ENCODE measurements at places on chromosomes 12 and 14.

DNA sequence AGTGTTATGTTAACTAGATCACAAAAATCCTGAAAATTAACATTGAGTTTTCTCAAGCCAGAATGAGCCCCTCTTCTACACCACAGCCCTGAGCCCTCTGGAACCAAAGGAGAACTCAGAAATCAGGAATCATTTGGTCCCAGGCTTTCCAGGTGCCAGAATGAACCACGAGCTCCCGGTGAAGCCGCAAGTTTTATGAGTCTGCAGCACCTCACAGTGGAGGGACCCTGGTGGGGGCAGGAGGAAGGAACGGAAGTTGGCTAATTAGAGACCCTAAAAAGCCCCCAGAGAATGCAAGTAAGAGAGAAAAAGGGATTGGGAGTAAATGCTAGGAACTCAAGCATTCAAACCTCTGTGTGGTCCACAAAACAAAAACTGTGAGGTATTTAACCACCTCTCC lies 52.9 kb upstream of the BCL2L14 start:
- DNase-seq: no peak

GRCh38 chr14:92121207-92121669 lies 268 bp downstream of the NDUFB1 start:
- DNase-seq: no peak

GRCh38 chr14:21192875-21193535 lies 37.1 kb upstream of the OR5AU1 start:
- no peak for DNase-seq

GRCh38 chr12:5966486-5967095 lies 21.5 kb upstream of the ANO2 start:
- no peak for DNase-seq

DNA sequence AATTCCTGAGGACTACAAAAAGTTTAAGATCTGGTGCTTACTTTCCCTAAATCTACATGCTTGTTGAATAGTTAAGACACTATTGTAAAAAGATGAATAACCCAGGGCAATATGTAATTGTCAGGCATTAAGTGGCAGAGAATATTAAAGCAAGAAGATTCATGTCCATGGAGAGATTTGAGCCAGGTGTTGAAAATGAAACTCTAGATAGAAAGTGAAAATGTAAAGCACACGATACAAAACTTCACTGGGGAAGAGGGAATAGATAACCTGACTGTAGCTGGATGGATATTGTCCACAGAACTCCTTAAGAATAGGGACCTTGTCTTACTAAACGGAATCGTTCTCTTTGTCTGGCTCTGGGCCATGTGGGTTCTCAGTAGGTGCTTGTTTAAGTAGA lies 5.0 kb downstream of the CAND1 start:
- no peak for DNase-seq

GRCh38 chr14:87161502-87161901 lies 831.5 kb downstream of the GALC start:
- no peak for DNase-seq

- peak; percentile 30 for DNase-seq
Measured at GRCh38 chr12:102879144-102879763, 37.8 kb downstream of the PAH start.

- DNase-seq: no peak
Measured at GRCh38 chr12:68959891-68960464, 27.0 kb upstream of the CPM start.

- no peak for DNase-seq
Measured at GRCh38 chr12:530308-530707, 70.6 kb downstream of the B4GALNT3 start.

- DNase-seq: no peak
Measured at GRCh38 chr14:78292003-78292402, 121.8 kb downstream of the NRXN3 start.

DNA sequence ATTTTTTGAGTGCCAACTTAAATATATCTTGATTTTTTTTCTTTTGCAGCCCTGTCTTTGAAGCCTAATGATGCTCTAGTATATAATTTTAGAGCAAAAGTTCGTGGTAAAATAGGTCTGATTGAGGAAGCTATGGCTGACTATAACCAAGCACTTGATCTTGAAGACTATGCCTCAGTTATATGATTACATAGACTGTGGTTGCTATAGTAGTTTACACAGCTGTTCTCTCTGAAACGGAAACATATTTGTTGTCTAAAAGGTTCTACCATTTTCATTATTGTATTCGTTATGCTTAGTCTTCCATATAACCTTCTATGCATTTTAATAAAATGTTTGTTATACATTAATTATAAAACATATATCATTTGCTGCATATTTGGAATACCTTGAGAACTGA lies 246.7 kb downstream of the TTC6 start:
- DNase-seq: no peak

- DNase-seq: no peak
Measured at GRCh38 chr14:93772263-93772662, 16.0 kb downstream of the PRIMA1 start.

GRCh38 chr12:127542931-127543330 lies 724.0 kb upstream of the TMEM132C start:
- no peak for DNase-seq

DNA sequence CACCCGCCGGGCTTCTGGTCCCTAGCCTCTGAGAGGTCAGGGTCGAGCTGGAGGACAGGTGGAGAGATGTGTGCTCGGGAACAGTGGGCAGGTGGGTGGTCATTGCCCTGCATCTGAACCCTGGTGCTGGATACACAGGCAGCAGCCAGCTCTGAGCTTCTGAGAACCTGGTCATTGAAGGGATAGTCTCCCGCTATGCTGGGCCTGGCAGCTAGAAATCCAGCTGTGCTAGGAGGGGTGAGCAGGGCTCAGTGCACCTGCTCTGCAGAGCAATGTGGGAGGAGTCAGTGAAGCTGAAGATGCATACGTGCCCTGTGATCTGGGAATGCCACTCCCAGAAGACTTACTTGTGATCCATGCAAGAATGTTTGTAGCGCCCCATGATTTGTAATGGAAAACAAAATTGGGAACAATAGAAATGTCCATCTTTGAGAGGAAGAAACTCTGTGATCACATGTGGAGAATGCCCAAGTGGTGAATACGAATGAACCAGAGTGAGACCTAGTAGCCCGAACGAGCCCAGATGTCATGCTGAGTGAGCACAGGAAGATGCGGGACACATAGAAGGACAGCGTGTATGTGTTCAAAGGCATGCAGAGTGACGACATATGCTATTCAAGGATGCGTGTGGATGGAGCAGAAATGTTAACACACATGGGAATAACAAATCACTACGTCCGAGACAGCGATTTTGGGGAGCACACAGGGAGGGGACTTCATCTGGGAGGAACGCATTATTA lies 63.4 kb downstream of the AACS start:
- no peak for DNase-seq

DNA sequence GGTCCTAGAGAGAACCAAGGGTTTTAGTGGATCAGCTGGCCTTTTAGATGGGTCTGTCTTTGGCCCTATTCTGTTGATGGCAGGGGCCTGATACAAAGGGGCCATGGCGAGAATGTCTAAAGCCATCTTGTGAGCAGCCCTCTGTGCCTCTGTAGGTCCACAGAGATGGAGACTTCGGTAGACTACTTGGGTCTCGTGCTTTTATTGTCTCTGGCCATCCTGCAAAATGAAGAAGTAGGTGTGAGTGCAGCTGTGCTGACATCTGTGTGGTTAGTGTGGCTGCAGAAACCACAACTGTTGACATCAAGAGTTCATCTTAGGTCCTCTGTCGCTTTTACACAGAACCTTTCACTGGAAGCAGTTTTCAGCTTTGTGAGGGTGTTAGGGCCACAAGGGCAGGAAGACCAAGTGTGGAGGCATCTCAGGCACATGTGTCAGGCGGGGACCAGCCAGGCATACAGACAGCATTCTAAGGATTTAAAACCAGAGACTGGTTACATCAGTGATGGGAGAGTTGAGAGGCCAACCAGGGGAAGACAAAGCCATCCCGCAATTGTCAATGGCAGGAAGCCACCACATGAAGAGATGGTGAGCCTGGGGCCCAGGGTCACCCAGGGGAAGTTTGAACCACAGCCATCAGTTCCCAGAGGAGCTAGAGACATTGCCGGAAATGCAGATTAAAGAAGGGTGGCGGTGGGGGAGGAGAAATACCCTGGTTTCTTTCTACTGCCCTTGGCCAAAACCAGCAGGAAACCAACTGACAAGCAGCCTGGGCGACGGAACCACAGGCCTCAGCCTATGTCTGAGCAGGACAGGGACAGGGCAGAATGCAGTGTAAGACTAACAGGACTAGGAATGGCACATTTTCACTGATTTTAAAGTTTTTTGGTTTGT lies 13.0 kb upstream of the TPCN1 start:
- DNase-seq: peak; percentile 97

GRCh38 chr12:65152596-65152995 lies 16.8 kb upstream of the LEMD3 start:
- DNase-seq: no peak

GRCh38 chr14:50218501-50218900 lies 12.9 kb downstream of the SOS2 start:
- no peak for DNase-seq

DNA sequence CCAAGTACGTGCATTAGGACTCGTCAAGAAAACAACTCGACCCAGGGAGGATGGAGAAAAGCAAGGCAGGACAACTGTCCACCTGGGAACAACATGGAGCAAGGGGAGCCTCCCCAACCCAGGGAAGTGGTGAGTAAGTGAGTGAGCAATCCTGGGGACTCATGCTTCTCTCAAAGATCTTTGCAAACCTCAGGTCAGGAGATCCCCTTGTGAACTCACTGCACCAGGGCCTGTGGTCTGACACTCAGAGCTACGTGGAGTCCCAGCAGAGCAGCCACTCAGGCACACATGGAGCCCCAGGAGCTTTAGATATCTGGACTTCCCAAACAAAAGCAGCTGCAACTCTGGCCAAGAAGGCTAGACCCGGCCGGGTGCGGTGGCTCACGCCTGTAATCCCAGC lies 12.2 kb upstream of the OR5AU1 start:
- no peak for DNase-seq

DNA sequence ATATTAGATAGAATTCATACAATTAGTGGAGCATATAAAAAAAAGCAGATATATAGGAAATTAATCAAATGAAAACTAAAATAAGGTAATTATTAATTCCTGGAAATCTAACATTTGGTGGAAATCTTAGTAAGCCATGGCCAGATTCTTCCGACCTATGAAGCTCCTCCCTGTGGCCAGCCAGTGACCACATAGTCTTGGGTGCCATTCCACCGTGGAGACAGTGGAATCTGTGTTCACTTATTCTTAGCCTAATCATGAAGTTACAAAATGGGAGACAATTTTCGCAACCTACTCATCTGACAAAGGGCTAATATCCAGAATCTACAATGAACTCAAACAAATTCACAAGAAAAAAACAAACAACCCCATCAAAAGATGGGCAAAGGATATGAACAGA lies 241.9 kb upstream of the FLRT2 start:
- no peak for DNase-seq

- DNase-seq: no peak
Measured at GRCh38 chr12:58503731-58504130, 416.6 kb downstream of the LRIG3 start.

- DNase-seq: no peak
Measured at GRCh38 chr12:10728091-10728490, 5.0 kb upstream of the YBX3 start.

DNA sequence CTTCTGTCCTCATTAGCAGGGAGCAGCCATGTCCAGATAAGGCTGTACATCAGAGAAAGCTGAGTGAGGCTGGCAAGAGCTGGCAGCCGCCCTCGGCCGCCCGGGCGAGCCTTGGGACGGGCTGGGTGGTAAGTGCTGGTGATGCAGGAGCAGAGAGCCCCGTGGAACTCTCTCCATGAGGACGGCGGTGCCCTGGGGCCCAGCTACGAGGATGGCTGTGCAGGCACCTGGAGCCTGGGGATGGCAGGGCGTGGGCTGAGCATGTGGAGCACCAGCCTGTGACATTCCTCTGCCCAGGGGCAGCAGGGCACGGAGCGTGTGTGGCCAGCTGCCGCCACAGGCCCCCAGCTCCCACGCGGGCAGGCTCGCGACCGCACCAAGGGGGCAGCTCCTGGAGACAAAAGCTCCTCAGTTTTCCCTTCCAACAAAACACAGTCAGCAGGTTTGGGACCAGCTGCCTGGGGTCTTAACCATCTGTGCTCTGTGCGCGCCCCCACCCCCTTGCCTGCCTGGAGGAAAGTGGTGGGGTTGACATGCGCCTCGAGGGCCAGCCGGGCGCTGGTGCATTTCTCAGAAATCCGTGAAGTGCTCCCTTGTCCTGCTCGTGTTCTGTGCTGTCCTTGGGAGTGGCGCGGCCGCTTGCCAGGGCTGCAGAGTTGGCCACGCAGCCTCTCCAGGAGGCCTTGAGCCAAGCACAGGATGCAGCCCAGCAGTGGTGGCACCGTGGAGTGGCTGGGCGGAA lies 21.4 kb downstream of the PACS2 start:
- DNase-seq: no peak

- no peak for DNase-seq
Measured at GRCh38 chr12:119198440-119198839, 19.7 kb downstream of the HSPB8 start.

- no peak for DNase-seq
Measured at GRCh38 chr12:63220921-63221320, 69.9 kb upstream of the AVPR1A start.

DNA sequence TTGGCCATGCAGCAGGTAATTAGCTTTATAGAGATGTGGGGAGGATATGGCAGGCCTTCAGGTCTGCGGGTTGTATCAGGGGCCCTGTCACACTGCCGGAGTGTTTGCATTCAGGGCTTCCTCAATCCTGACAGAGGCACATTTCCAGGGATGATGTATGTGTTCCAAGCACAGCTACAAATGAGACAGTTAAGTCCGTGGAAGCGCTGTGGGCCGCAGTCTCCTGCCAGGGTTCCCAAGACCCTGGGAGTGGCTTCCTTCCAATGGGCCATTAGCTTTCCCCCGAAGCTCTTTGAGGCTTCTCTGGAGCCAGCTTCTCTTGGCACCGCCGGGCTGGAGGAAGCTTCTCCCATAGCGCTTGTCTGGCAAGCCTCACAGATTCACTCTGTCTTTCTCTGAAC lies 1524.7 kb upstream of the TMEM132C start:
- no peak for DNase-seq

DNA sequence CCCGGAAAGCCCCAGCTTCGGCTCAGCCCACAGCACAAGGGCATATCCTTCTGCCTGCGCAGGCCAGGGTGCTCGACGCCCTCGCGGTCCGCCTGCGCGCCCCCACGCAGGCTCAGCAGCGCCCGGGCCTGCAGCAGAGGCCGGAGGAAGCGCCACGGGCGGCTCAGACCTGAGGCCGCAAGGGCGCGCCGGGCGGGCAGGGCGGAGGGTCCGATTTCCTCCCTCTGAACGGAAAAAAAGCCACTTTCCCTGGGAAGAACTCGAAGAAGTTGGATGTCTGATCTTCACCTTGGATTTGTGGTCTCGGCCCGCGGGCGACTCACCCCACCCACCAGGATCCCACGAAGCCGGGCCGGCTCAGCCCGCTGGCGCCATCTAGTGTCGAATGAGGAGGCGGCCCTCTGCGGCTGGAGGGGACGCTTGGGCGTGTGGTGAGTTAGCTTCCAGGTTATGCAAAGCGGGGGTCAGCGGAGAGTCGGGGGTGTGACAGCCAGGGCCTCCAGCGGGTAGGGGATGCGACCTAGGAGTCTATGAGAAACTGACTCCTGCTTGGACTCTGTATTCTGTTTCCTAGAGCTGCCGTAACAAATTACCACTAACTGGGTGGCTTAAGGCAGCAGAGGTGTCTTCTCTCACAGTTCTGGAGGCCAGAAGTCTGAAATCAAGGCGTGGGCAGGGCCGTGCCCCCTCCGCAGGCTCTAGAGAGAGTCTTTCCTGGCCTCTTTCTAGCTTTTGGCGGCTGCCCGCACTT lies 40.0 kb upstream of the SRSF5 start:
- DNase-seq: no peak
